ENCODE measurements at places on chromosomes 11 and 22. TPM values are rescaled to one million over a fixed set of nuclear protein-coding genes. Genes with fewer than 3 reads are reported as not detected.

DNA sequence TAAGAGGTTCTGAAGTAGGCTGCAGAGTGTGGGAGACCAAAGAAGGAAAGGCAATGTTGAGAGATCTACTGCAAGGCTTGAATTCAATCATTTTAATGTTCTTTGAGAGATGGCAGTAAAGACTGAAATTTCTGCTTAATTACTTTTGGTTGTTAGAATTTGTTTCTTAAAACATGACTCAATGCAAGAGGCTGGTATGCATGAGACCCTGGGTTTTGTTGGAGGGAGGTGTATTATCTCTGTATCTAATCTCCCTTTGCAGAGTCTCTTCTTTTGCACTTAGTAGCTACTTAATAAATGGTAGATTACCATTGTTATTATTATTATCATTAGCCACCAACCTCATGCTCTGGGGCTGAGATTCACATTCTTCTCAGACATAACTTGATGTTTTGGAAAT lies 87.4 kb upstream of the DRD2 start:
- 0 out of 2 replicates have a peak overlapping the region, but pooled peaks have one; percentile 52 for H3K27ac ChIP-seq
- H3K4me1 ChIP-seq, result peaks cover 51% of the 10 kb centered on the region
- no peaks in the 10 kb centered on the region for H3K27me3 ChIP-seq
- H3K4me3 ChIP-seq, result no peak overlapping the region

GRCh38 chr11:57815877-57816276 lies 54.3 kb downstream of the CTNND1 start:
- 0 out of 2 replicates have a peak overlapping the region, but pooled peaks have one; percentile 13 for H3K27ac ChIP-seq
- H3K27me3 ChIP-seq, result no peaks in the 10 kb centered on the region
- no peak overlapping the region for H3K4me3 ChIP-seq
- H3K36me3 ChIP-seq, result peaks cover 57% of the 10 kb centered on the region
- no peak for DNase-seq

GRCh38 chr11:57792870-57793269 lies 31.3 kb downstream of the CTNND1 start:
- H3K4me1 ChIP-seq, result peaks cover 34% of the 10 kb centered on the region
- H3K27ac ChIP-seq, result peak overlapping the region; percentile 94
- H3K36me3 ChIP-seq, result peaks cover 44% of the 10 kb centered on the region
- no peak overlapping the region for H3K4me3 ChIP-seq
- DNase-seq, result no peak

GRCh38 chr22:50694099-50694605 lies 21.5 kb downstream of the SHANK3 start:
- no peak overlapping the region for H3K4me3 ChIP-seq
- H3K36me3 ChIP-seq, result peaks cover 7% of the 10 kb centered on the region
- DNase-seq, result no peak
- H3K27me3 ChIP-seq, result peaks cover 30% of the 10 kb centered on the region
- H3K27ac ChIP-seq, result no peak overlapping the region

DNA sequence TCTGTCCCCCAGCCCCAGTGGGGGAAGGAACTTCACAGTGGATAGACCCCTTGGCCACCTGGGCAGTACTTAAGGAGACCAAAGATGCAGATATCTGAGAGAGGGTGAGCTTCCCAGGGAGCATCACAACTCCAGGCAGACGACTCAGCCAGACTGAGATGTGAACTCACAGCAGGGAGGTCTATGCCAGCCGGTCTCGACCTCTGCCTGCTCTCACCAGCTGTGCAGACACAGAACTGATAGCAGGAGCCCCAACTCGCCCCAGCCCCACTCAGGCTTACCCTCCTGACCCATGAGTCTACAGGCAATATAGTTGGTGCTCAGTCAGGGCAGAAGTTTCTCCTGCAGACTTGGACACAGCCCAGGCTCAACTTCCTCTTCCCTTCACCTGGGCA lies 29.7 kb upstream of the ACCSL start:
- peaks cover 20% of the 10 kb centered on the region for H3K27me3 ChIP-seq
- H3K4me1 ChIP-seq, result no peaks in the 10 kb centered on the region
- H3K36me3 ChIP-seq, result 0 out of 2 replicates have a peak, but pooled peaks cover 3% of the 10 kb centered on the region

DNA sequence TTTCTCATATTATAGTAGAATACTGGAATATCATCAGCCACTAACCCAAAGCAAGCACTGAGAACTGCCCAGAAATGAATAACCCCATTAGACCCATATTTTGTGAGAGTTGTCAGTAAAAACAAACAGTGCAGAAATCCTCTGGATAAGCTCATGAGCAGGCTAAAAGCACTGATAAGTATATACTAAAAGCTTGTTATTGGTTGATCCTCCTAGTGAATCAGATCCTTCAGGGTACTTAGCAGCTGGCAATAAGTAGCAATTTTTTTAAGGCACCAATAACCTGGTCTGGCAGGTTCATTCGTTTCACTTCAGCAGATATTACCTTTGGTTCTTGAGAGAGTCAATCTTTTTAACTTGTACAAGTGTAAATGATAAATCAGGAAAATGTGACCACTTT lies 1.2 kb downstream of the NOX4 start:
- no peak overlapping the region for H3K27ac ChIP-seq
- H3K36me3 ChIP-seq, result no peaks in the 10 kb centered on the region
- peak overlapping the region; percentile 79 for H3K4me3 ChIP-seq
- DNase-seq, result no peak

GRCh38 chr11:33721426-33721825 lies 14.8 kb downstream of the CD59 start:
- H3K4me3 ChIP-seq, result no peak overlapping the region
- H3K27ac ChIP-seq, result no peak overlapping the region

DNA sequence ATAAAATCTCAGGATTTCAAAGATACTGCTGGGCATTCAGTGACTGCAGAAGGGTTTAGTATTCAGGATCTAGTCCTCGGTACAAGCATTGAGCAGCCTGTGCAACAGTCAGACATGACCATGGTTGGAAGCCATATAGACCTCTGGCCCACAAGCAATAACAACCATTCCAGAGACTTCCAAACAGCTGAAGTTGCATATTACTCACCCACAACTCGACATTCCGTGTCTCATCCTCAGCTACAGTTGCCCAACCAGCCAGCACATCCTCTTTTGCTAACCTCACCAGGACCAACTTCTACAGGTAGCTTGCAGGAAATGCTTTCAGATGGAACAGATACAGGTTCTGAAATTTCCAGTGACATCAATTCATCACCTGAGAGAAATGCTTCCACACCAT lies 156.8 kb downstream of the C11orf91 start:
- H3K4me3 ChIP-seq, result no peak overlapping the region
- no peak overlapping the region for H3K27ac ChIP-seq
- no peaks in the 10 kb centered on the region for H3K4me1 ChIP-seq
- H3K36me3 ChIP-seq, result no peaks in the 10 kb centered on the region
- no peaks in the 10 kb centered on the region for H3K27me3 ChIP-seq

- peaks cover 10% of the 10 kb centered on the region for H3K27me3 ChIP-seq
- H3K4me3 ChIP-seq, result peak within 1 kb of the TSS; percentile 87
- peaks cover 3% of the 10 kb centered on the region for H3K36me3 ChIP-seq
- peaks cover 18% of the 10 kb centered on the region for H3K4me1 ChIP-seq
- peak; percentile 53 for DNase-seq
These were observed at the start of gene CD81 for GRCh38 chr11:2376751-2377451. Gene CD81, plus strand, starts transcription at chr11:2377310. Its CDS starts 240 bp downstream, at chr11:2377550.

DNA sequence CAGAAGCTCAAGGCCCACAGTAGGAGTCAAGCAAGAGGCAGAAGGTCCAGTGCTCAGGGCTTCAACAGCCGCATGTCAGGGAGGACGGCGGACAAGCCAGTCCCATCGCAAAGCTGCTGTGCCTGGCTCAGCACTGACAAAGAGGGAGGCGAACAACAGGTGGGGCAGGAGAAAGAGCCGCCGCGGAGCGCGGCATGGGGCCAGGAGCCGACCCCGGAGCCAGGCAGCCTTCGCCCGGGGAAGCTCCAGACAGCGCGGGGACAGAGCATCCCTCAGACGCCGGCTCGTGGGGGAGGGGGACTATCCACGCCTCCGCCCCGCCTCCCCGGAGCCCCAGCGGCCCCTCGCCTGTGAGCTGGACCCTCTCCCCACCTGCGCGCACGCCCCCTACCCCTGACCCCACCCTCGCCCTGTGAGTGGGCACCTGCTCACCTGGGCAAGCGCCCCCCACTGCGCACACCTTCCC lies 369 bp downstream of the DHCR7 start:
- no peaks in the 10 kb centered on the region for H3K27me3 ChIP-seq
- H3K36me3 ChIP-seq, result peaks cover 42% of the 10 kb centered on the region
- peaks cover 47% of the 10 kb centered on the region for H3K4me1 ChIP-seq
- DNase-seq, result peak; percentile 73
- H3K27ac ChIP-seq, result peak overlapping the region; percentile 91

DNA sequence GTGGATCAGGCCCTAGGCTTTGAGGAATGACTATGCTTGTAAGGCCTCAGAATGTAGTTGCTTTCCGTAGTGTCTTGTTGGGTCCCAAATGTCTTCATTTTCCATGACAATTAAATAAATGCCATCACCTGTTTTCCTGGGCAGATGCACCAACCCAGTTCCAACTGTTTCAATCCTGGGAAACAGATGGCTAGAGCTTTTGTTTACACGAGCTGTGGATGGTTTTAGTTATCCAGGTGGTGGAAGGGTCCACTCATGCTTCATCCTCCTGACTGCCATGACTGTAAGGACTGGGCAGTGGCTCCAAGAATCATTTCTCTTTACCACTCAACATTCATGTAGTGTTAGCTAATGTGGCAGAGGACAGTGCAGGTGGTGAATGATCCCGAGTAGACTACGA lies 8.6 kb downstream of the RCN1 start:
- H3K27ac ChIP-seq, result no peak overlapping the region
- H3K4me1 ChIP-seq, result no peaks in the 10 kb centered on the region
- DNase-seq, result no peak
- H3K27me3 ChIP-seq, result no peaks in the 10 kb centered on the region
- peaks cover 79% of the 10 kb centered on the region for H3K36me3 ChIP-seq

- H3K36me3 ChIP-seq, result no peaks in the 10 kb centered on the region
- H3K27me3 ChIP-seq, result no peaks in the 10 kb centered on the region
- H3K4me1 ChIP-seq, result peaks cover 10% of the 10 kb centered on the region
- DNase-seq, result no peak
- H3K27ac ChIP-seq, result no peak overlapping the region
These were observed 721.4 kb downstream of the BRD1 start for GRCh38 chr22:49106096-49106841.

DNA sequence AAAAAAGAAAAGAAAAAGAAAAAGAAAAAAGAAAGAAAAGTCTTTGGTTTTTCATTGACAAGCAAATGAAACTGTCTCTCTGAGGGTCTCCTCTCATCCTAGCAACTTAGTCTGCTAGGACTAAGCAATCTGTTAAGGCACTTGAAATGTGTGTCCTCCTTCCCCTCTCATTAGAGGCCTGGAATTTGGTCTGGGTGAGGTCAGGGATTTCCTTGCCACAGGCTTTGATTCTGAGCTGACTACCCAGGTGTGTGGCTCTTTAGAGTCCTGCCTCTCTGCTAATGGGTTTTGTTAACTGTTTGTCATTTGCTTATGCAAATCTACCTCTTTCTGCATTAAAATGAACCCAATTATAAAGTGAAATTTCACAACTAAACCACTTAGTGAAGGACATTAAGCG lies 18.3 kb upstream of the PKNOX2 start:
- peaks cover 95% of the 10 kb centered on the region for H3K27me3 ChIP-seq
- H3K27ac ChIP-seq, result no peak overlapping the region
- H3K4me3 ChIP-seq, result no peak overlapping the region
- no peak for DNase-seq
- H3K4me1 ChIP-seq, result peaks cover 36% of the 10 kb centered on the region

GRCh38 chr22:44491269-44492035 lies 6.6 kb downstream of the RTL6 start:
- H3K27me3 ChIP-seq, result no peaks in the 10 kb centered on the region
- H3K36me3 ChIP-seq, result peaks cover 16% of the 10 kb centered on the region
- H3K27ac ChIP-seq, result no peak overlapping the region
- peaks cover 13% of the 10 kb centered on the region for H3K4me1 ChIP-seq

DNA sequence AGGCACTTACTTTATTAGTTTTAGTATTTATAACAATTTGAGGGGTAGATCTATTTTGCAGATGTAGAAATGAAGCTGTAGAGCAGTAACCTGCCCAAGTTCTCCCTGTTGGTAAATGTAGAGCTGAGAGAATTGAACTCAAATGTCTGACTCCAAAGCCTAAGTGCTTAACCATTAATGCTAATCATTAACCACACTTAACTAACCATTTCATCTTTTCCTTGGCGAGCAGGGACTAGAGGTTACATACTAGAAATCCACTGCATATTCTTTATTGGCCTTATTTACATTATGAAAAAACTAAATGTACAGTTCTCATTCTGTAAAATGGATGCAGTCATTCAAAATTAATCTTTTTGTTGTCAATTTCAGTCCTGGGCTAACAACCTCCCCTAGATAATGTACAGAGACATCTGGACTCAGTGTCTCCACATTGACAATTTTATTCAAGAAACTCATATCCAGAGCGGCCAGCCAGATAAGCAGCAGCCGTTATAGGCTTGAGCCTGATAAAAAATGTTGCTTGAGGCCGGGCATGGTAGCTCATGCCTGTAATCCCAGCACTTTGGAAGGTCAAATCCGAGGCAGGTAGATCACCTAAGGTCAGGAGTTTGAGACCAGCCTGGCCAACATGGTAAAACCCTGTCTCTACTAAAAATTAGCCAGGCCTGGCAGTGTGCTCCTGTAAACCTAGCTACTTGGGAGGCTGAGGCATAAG lies 76.7 kb upstream of the PICALM start:
- H3K27me3 ChIP-seq, result no peaks in the 10 kb centered on the region
- peaks cover 7% of the 10 kb centered on the region for H3K4me1 ChIP-seq
- H3K4me3 ChIP-seq, result no peak overlapping the region
- H3K27ac ChIP-seq, result no peak overlapping the region

- DNase-seq, result no peak
- no peaks in the 10 kb centered on the region for H3K36me3 ChIP-seq
- H3K27me3 ChIP-seq, result peaks cover 21% of the 10 kb centered on the region
- no peak overlapping the region for H3K4me3 ChIP-seq
These were observed 3.0 kb downstream of the PRG2 start for GRCh38 chr11:57387289-57388030.

DNA sequence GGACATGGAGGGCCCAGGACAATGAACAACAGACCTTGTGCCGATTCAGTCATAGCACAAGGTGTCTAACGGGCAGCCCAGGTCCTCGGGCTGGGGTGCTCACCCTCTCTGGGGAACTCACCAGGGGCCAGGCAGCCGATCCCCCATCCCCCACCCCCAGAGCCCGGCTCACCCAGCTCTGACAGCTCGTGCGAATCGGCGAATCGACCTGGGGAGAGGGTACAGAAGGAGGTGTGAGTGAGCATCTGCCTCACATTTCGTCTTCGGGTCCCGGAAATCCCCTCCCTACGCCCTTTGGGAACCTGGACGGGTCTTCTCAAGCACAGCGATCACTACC lies 423 bp downstream of the PEX16 start:
- H3K4me1 ChIP-seq, result peaks cover 32% of the 10 kb centered on the region
- no peak for DNase-seq
- no peak overlapping the region for H3K27ac ChIP-seq
- peaks cover 3% of the 10 kb centered on the region for H3K36me3 ChIP-seq

- H3K36me3 ChIP-seq, result peaks cover 30% of the 10 kb centered on the region
- H3K4me1 ChIP-seq, result no peaks in the 10 kb centered on the region
- H3K27ac ChIP-seq, result no peak overlapping the region
- no peak overlapping the region for H3K4me3 ChIP-seq
- no peaks in the 10 kb centered on the region for H3K27me3 ChIP-seq
These were observed 19.1 kb downstream of the TUB start for GRCh38 chr11:8100158-8100557.

Gene MIOX
- total RNA-seq, result 0.41 TPM

Gene CCDC89
- total RNA-seq, result not detected

Gene NPTXR
- 10.4 TPM for total RNA-seq

Gene FXYD2
- 1.4 TPM for total RNA-seq

Gene CDON
- 33.3 TPM for total RNA-seq

Gene CDC42BPG
- total RNA-seq, result 21.6 TPM

Gene TENM4
- 25.0 TPM for total RNA-seq

Gene ANKK1
- total RNA-seq, result 0.15 TPM

Gene CEP164
- total RNA-seq, result 21.0 TPM

Gene ART5
- total RNA-seq, result 8.7 TPM
